Uterus (tissue), 4 donors: ENCODE measurements at places on chromosomes 2 and 18.

GRCh38 chr2:15750822-15751329, 159.2 kb downstream of the DDX1 start:
- no peak for DNase-seq

DNA sequence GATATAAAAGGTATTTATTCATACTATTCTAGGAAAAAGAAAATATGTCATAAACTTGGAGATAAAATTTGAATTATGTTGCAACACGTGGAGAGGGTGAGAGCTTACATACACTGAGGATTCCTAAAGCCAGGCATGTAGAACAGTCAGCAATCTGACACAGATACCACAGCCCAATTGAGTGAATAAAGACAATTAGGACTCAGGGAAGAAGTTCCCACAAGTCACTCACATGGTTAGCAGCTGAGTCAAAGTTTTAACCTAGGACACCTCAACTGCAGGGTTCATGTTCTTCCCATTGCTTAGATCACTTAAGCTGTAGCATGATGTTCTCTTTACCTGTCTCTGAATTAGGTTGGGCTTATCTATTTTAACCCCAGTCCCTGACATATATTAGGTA, 189.5 kb downstream of the CMPK2 start:
- no peak for DNase-seq

GRCh38 chr2:226904592-226904991, 68.7 kb downstream of the RHBDD1 start:
- DNase-seq, result no peak

DNA sequence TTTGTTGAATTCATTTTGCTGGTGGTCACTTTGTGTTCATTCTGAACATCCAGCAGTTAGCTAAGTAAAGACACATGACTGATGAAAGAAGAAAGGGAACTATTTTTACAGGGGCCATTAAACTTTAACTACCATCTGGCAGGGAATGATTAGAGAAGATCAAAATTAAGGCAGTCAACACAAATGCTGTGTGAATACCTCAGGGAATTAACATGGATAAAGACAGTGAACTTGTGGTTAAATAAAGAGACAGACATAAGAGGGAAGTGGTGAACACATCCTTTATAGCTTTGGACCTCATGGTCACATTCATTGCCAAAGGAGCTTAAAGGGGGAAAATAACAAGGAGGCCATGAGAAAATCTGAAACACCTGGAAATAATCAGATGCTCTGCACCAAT, 52.6 kb upstream of the ATP5MC3 start:
- no peak for DNase-seq

DNA sequence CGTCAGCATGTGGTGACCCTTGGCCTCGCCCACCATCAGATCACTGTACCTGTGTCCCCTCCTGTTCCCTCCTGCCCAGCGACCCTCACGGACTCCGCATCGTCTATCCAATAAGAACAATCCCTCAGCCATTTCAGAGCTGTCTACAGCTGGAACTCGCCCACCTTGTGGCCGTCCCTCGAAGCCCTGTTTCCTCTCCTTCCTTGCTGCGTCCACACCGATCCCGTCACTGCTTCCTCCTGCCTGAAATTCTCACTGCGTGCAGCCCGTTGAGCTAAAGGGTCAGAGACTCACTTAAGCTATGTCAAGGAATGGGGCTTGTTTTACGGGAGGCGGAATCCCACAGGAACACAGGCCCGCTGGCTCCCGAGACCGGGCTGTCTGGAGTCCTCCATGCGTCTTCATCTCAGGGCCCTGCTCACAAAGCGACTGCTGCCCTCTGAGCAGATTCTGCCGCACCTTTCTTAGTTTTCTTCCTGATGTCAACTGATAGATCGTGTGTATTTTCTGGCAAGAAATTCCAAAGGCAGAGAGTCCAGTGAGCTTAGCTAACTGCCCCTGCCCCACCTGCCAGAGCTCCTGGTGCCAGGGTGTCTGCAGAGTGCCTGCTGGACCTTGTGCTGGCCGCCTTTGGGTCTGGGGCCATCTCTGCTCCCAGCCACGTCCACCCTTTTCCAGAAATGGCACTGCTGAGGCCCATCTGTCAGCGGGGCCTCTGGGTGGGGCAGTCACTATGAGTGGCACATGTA, 35.3 kb downstream of the KLHL29 start:
- DNase-seq, result peak; percentile 12

DNA sequence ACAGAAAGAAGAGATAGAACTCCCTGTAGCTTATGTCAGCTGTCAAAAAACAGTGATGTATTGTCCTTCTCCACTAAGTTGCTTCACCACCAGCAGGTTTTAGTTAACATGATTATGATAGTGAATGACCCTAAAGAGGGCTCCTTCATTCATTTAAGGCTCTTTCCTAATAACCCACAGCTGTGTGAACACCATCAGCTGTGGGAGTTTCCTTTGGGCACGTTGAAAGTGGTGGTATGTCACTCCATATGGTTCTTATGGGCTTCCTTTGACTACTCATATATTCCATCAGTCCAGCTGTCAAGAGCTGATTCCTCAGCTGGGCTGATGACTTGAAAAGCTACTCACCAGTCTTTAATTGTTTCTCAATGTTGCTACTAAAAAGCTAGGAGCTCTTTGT, 210.3 kb downstream of the UBE2E3 start:
- no peak for DNase-seq

GRCh38 chr2:28269019-28269784, 123.5 kb upstream of the FOSL2 start:
- peak; percentile 40 for DNase-seq

- peak; percentile 66 for DNase-seq
These were observed 5.9 kb upstream of the MRPL19 start for GRCh38 chr2:75640621-75641121.

DNA sequence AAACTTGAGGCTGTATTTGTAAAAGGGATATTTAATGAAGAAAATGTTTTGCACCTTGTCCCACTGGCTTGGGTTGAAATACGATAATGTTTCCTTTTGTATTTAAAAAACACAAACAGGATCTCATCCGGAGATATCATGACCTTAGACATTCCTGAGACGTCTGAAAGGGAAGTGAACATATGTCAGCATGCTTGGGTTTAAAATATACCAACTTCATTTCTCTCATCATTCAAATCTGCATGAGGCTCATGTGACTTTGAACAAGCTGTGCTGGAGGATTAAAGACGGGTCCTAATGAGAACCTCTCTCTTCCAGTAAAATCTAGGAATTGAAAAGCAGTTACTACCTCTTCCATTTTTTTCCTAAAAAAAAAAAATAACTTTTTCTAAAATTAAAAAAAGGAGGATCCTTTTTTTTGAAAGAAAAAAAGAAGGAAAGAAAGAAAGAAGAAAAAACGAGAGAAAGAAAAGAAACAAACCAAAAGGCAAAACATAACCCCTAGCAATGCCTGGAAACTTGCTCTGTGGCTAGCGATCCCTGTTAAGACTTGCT, 106.8 kb upstream of the ZFP36L2 start:
- no peak for DNase-seq

DNA sequence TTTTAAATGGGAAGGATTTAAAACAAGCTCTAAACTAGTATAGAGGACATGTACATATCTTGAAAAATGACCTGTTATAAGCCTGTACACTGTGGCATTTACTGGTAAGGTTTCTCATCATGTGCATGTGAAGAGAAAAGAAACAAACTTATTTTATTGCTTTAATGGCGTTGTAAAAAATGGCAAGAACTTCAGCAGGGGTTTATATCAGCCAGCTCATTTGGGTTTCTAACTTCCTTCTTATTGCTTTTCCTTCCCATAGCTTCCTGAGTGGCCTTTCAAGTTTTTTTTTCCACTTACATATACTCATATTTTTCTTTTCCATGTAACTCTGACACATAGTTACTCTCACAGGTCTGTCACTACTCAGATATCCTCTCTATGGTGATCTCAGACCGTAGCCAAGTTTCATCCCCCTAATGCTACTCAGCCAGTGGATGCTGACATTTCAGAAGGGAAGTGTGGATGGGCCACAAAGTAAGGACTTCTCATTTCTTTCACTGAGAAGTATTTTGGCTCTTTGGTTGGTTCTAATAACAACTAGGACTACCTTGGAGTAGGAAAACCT, 198.2 kb downstream of the PARD3B start:
- DNase-seq, result no peak

GRCh38 chr2:23772684-23773083, 154.2 kb downstream of the ATAD2B start:
- no peak for DNase-seq

- DNase-seq, result no peak
These were observed 269.4 kb upstream of the LRRTM1 start for GRCh38 chr2:80573950-80574349.

GRCh38 chr2:51959696-51960095, 927.8 kb upstream of the NRXN1 start:
- no peak for DNase-seq

DNA sequence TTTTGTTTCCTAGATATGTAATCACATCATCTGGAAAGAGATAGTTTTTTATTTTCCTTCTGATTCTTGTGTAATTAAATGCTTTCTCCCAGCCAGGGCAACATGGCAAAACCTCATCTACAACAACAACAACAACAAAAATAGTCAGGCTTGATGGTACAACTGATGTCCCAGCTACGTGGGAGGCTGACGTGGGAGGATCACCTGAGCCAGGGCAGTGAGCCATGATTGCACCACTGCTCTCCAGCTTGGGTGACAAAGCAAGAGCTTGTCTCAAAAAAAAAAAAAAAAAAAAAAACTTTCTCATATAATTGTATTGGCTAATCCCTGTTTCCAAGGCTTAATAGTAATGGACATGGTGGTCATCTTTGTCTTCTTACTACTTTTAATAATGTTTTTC, 26.4 kb upstream of the PGAP1 start:
- no peak for DNase-seq

GRCh38 chr18:53952700-53953099, 271.8 kb downstream of the MBD2 start:
- DNase-seq, result no peak

GRCh38 chr2:43115881-43116280, 110.5 kb downstream of the ZFP36L2 start:
- DNase-seq, result no peak

DNA sequence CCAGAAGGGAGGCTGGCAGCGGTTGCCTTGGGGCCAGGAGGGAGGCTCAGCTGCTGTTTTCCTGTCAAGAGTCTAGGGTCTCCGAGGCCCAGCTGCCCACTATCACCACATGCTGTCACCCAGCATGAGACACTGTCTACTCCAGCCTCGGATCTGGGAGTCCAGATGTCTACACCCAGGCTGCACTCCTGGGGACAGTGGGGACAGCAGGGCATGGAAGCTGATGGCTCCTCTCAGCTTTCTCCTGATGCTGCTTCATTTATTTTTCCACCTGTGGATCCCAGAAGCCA, 134.0 kb downstream of the PTGR3 start:
- DNase-seq, result no peak

- no peak for DNase-seq
These were observed 690.4 kb upstream of the NRXN1 start for GRCh38 chr2:51722311-51722710.

DNA sequence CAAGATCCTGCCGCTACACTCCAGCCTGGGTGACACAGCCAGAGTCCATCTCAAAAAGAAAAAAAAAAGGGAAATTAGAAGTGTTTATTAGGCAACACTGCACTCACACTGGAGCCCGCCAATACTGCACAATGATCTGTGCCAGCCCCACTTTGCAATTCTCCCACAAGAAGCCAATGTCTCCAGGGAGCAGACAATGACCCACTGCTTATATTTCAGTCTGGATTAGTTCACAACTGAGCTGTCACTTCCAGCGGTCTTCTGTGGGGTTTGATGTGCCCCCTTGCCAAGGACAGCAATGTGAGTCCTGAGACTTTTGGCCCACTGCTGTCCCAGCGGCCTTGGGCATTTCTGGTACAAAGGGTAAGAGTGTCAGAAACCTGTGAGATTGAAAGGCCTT, 85.6 kb upstream of the PPM1B start:
- no peak for DNase-seq

DNA sequence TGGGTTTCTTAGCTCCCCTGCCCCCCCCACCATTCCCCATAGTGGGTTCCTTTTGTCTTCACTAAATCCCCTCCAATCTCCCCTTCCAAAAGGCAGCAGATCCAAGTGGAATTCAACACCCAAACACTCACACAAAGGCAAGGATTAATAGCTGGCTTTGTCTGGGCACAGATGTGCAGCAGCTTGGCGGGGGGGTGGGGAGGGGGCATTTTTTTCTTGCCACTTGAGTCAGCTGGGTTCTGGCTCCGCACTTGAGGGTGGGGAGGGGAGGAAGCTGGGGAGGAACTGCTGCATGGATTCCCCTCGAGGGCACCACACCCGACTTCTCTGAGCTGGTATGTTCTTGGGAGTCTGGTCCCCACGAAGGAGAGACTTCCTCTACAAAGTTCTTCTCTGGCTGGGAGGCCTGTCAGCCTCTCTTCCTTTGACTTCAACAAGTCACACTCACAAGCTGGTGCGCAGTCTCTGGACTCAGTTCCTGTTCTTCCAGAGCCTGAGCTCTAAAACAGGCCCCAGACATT, 36.0 kb downstream of the SERTAD2 start:
- DNase-seq, result no peak

- DNase-seq, result no peak
These were observed 796.3 kb upstream of the FSHR start for GRCh38 chr2:49950646-49951045.

DNA sequence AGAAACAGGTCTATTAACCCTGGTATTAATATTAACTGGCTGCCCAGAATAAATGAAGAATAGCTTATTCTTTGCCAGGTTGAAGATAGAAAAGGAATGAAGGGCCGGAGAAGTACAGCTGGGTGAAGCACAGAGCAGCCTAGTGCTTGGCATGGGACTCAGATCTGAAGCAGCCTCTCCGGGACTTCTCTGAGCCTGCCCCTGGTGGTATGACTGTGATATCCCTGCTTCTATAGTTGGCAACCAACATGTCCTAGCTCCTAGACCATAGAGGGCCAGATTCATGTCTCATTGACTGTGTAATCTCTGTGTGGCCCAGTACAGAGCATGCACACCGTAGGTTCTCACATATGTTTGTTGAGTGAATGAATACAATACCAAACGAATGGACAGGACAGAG, 107.8 kb downstream of the MSH2 start:
- DNase-seq, result no peak

- no peak for DNase-seq
These were observed 4.9 kb downstream of the CCT7 start for GRCh38 chr2:73238976-73239375.

DNA sequence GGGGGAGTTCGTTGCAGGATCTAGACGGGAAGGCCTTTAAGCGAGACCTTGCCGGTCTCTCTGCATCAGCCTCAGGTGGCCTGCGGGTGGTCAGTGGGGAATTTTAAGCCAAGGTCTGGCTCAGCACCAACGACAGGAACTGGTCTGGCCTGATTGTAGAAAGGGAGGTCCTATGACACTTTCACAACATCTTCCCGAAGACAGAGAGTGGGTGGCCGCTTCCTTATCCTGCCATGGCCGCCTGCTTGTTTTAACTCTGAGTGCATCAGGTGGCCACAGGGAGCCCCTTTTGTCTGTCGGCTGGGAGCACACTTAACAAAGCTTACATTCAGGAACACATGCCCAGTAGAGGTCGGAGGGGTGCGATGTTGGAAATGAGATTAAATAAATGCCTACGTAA, 363.7 kb upstream of the MYT1L start:
- no peak for DNase-seq

- no peak for DNase-seq
These were observed 152.2 kb downstream of the PHLPP1 start for GRCh38 chr18:62867534-62867933.
